ENCODE measurements at places on chromosomes 1 and 21.

DNA sequence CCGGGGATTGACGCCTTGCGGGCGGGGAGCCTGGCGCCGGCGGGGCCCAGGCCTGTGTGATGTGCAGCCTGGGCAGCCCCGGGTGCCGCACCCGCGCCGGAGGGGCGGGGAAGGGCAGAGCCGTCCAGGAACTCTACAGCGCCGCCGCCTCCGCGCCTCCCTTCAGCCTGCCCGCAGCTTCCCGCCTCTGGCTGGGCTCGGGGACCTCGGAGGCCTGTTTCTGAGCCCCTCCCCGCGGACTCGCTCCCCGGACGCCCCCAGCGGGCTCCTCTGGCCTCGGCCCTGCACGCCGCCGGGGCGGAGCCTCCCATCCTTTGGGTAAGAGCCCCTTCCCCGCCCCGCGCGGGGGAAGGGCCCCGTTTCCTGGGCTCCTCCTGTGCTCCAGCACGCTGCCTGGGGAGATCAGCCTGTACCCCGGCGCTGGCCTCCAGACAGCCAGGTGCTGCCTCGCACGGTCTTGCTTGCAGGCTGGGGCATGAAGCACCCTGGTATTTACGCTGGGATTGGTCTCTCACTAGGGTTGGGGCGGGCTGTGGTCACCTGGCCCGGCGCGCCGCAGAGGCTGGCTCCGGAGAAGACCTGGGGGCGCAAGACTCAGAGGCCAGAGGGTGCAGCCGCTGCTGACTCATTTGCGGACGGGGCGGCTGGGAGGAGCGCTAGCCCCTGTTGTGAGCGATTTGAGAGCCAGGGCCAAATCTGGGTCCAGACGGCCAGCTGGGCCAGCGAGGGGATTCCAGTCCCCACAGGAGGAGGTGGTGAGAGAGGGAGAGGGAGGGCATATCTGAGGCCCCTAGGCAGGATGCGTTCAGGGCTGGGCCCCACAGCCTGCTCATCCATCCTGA is 5.7 kb upstream of the ACOT11 start:
- peak; percentile 31 for DNase-seq

- DNase-seq: no peak
Measured at GRCh38 chr1:81351864-81352263, 448.9 kb upstream of the ADGRL2 start.

DNA sequence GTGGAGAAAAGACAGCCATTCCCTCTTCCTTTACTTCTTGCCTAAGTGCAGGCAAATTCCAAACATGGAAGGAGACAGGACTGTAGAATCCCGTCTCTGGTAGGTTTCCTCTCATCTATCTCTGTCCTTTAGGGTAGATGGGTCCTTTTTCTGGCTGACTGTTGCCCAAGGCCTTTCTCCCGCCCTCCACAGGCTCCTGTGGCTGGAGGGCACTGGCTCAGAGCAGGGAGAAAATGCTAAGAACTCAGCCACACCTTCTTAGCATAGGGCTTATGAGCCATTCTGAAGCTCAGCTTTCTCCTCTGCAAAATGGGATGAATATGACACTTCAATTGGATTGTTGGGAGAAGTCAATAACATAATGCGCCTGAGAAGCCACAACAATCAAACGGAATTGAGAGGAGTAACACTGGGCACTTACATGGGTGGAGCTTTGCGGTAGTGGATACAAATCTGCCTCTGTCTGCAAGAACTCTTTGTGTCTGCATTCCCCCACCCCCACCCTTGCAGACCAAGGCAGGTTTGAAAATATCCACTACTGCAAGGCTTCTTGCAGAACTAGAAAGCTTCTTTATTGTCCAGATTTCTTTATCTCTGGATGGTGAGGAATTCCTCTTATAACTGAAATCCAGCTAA is 94.7 kb downstream of the CSMD2 start:
- no peak for DNase-seq

DNA sequence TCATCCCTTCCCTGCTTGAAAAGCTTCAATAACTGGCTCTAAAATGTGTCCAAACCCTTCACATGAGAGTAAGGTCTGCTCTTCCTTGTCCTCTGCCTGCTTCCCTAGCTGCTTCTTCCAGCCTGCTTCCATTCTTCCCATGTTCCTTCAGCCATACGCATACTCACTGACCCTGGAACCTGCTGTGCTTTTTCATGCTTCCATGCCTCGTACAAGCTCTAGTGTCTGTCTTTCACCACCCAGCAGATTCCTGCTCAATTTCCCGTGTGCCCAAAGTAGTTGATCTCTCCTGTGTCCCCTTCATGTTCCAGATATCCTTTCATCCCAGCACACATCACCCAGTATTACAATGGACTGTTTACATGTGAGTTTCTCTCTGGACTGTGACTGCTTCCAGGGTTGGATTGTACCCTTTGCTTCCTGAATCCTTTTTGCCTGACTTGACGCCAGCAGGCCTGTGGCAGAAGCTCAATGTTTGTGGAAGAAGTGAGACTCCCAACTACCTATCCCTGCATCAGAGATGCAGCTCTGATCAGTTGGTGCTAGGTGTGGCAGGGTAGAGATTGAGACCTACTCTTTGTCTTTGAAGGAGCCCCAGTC is 35.9 kb upstream of the RNF19B start:
- no peak for DNase-seq

- DNase-seq: no peak
Measured at GRCh38 chr1:8765198-8765597, 52.2 kb downstream of the RERE start.

All from amygdala (tissue), 56 donors.